MG63 (cell line): ENCODE measurements at places on chromosomes 11 and 22. TPM values are rescaled to one million over a fixed set of nuclear protein-coding genes. Genes with fewer than 3 reads are reported as not detected.

CCDC15 gene
- total RNA-seq: 1.5 and 3.9 TPM in 2 replicates

RBMXL2 gene
- total RNA-seq: not detected in 2 replicates

INPP5J gene
- not detected in 2 replicates for total RNA-seq

CFAP300 gene
- total RNA-seq: 1.3 and 6.4 TPM in 2 replicates

GRCh38 chr11:41431784-41432183, 27.7 kb downstream of the LRRC4C start:
- DNase-seq: peak; percentile 0

- peak; percentile 13 for DNase-seq
Measured at GRCh38 chr11:11073996-11074395, 216.1 kb upstream of the ZBED5 start.

DNA sequence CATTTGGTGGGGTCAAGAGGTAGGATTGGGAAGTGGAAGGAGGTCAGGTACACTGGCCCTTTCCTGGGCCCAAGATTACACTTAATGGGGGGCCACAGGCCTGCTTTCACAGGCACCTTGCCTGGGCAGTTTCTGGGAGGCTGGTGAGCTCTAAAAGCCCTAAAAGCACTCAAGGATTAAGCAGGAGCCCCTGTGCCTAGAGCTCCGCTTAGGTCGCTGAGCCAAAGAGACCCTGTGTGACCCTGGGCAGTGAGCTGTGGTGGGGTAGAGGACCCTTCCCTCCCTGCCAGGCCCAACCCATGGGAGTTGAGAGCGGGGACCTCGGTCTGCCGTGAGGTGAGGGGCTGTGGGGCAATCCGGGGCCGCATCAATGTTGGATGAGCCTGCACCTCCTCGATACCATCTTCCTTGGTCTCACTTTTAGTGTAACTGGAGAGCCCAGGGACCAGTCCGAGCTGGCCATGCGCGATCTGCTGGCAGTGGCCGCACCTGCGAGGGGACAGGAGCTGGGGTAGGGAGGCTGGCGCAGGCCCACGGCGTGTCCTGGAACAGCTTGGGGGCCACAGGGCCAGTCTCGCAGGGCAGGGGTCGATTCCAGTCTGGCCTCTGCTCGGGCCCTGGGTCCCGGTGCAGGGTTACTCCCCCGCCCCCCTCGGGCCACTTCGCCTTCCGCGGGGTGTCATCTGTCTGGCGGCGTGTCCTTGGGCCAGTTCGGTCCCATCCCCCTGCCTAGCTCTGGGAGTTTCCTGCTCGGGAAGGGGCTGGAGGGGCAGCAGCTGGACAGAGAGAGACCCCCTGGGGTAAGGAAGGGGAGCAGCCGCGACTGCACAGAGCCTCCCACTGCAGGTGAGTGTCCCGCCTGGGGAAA, 44.3 kb downstream of the EIF3F start:
- DNase-seq: no peak

- DNase-seq: no peak
Measured at GRCh38 chr22:49083607-49084006, 744.1 kb downstream of the BRD1 start.

- DNase-seq: no peak
Measured at GRCh38 chr11:45537614-45538013, 127.8 kb downstream of the CHST1 start.

- no peak for DNase-seq
Measured at GRCh38 chr22:35746248-35746647, 28.6 kb downstream of the APOL5 start.

DNA sequence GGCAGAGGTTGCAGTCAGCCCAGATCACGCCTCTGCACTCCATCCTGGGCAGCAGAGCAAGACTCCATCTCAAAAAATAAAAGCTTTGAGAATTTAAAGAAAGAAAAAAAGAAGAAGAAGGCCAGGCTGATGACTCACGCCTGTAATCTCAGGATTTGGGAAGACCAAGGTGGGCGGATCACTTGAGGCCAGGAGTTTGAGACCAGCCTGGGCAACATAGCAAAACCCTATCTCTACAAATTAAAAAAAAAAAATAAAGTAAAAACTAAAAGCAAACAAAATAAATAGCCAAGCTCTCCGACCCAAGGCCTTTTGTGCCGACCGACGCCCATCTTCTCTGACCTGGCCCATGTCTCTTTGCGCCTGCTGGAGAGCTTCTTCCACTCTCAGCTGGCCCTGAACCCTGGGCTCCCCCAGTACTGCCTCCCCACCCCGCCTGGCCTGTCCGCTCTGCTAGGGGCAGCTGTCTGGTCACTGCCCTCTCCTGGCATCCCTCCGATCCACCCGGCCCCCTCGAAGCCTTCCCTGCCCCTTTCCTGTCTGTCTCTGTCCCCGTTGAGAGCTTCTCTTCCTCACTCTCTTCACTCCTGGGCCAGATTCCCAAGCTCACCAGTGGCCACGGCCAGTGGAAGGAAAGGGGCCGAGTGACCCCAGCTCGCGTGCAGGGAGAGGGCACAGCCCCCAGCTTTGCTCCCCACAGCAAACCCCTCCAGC, 4.8 kb upstream of the LSP1 start:
- DNase-seq: no peak

GRCh38 chr22:37060801-37061610, 9.5 kb downstream of the KCTD17 start:
- DNase-seq: no peak

DNA sequence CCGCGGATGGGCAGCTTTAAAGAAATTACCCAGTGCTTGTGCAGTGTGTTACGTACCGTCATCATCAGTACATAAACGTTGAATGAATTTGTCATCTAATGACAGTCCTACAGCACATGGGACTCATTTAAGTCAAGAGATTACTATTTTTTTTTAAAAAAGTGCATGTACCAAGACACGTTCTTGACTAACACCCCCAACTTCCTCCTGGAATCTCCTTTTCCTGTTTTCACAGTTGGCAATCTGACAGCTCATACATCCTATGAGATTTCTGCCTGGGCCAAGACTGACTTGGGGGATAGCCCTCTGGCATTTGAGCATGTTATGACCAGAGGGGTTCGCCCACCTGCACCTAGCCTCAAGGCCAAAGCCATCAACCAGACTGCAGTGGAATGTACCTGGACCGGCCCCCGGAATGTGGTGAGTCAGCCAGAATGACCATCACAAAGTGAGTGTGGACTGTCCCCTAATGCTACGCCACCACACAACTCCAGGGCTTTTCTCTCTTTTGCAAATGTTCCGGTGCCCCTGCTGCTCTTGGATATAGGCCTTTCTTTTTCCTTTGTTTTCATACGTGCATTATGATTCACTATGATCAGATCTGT, 162.0 kb upstream of the SORL1-AS1 start:
- no peak for DNase-seq

DNA sequence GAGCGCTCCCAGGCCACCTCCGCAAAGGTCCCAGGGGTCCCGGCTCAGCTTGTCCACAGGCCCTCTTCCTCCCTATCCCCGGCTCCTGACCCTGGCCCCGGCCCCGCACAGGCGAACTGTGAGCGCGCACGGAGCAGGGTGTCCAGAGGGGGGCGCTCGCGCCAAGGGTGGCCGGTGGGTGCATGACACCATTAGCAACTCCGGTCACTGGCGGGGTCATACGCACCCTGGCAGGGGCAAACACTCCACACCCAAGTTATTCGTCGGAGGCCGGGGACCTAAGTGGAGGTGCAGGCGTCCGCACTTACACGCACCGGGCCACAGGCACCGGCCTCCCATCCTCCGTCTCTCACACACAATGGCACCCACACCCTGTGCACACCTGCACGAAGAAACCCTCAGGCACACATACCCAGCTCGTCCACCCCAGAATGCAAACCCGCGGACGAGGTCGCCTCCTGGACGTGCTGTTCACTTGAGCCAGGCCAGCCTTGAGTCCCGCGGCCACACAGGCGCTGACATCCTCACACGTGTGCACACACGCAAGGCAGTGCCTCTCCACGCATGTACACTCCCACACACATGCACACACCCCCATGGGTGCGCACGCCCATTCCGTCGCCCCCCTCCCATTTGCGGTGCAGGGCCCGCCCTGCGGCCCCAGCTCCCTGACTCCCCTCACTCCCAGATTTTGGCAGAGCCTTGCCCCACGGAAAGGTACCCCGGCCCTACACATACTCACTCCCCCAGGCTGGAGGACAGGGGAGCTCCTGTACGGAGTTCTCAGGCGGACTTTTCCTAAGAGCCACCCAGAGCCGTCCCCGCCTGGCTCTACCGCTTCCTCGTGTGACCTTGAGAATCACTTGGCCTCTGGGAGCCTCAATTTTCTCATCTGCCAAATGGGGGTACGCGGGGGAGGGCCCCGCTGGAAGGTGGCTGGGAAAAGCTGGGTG, at the start of gene RASGRP2:
Gene RASGRP2 (minus strand): TSS at position 552 of the 953 bp plus-strand sequence. CDS start 1,276 bp downstream, outside the sequence.
- DNase-seq: peak; percentile 44

DNA sequence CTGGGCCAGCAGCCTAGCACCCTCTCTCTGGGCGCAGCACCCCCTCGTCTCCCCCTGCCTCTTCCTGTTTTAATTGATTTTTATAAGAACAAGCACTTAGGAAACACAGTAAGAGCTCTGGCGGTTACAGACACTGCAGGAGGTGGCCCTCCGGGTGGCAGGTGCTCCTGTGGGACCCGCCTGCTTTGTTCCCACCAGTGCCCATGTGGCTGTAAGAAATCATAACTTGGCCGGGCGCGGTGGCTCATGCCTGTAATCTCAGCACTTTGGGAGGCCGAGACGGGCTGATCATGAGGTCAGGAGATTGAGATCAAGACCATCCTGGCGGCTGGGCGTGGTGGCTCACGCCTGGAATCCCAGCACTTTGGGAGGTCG, 18.4 kb downstream of the TSPAN4 start:
- DNase-seq: no peak

DNA sequence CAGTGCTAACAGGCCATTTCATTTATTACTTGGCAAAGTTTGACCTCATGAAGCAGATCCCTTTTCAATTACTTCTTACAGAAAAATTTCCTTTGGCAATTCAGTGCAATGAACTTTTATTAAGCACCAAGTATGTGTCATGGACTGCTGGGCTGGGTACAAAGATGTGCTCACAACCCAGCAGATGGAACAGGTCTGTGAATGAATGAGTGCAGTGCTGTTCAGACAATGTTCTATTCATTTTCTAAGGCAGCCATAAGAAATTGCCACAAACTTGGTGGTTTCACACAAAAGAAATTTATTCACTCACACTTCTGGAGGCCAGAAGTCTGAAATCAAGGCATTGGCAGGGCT, 428.5 kb downstream of the SOX6 start:
- DNase-seq: no peak

GRCh38 chr22:19852177-19852781, 2.4 kb downstream of the GNB1L start:
- no peak for DNase-seq
